ENCODE measurements at places on chromosomes 5 and 9. TPM values are rescaled to one million over a fixed set of nuclear protein-coding genes. Genes with fewer than 3 reads are reported as not detected.

DNA sequence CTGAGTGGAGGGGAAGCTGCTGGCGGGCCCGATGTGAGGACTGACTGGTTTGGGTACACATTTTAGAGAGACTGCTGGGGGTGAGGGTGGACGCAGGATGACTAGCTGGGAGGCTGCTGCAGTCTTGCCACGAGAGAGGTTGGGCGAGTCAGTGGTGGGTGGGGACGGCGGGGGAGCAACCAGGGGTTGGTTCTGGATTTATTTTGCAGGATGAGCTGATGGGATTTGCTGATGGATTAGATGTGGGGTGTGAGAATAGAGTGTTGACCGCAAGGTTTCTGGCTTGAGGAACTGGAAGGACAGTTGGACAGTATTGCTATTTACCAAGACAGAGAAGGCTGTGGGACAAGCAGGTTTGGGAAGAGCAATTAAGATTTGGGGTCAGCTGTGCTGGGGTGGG lies 5.8 kb upstream of the NDST1 start:
- DNase-seq = no peak
- no peaks in the 10 kb centered on the region for H3K4me1 ChIP-seq
- no peak overlapping the region for H3K27ac ChIP-seq
- no peaks in the 10 kb centered on the region for H3K27me3 ChIP-seq

DNA sequence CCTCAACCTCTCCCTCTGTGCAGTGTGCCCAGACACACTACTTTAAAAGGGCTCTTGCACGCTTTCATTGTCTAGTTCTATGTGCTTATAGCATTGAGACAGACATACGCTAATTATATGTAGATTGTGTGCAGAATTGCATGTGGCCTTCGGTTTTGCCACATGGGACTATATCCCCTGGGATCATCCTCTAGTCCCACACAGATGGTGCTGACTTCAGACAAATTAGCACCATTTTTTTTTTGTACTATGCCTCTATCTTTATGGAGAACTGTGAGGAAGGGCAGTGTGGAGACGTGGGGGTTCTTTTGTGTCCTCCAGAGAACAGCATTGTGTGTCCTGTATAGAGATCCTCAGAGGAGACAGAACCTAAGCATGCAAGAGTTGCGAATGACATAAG lies 29.3 kb downstream of the PAPPA start:
- no peaks in the 10 kb centered on the region for H3K36me3 ChIP-seq
- H3K27ac ChIP-seq = no peak overlapping the region
- H3K4me1 ChIP-seq = no peaks in the 10 kb centered on the region

GRCh38 chr5:113115061-113115460 lies 138.5 kb downstream of the DCP2 start:
- H3K4me3 ChIP-seq = no peak overlapping the region
- no peaks in the 10 kb centered on the region for H3K4me1 ChIP-seq
- no peaks in the 10 kb centered on the region for H3K27me3 ChIP-seq
- no peaks in the 10 kb centered on the region for H3K36me3 ChIP-seq

DNA sequence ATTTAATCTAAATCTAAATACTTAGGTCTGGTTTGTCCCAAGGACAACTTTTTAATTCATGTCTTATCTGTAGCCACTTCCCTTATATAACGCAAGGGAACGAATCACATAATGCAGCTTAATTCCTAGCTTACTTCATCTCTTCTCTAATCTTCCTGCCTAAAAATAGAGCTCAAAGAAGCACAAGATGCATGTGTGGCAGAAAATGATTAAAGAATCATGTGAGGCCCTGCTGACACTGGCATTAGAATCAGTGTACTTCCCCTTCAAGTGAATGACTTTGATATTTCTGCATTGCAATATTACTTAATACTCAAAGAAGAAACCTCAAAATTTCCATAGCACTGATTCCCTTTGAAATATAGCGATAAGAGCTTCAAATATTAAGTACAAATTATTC lies 317.9 kb upstream of the FTMT start:
- H3K36me3 ChIP-seq = no peaks in the 10 kb centered on the region
- H3K27ac ChIP-seq = no peak overlapping the region
- no peak for DNase-seq
- no peak overlapping the region for H3K4me3 ChIP-seq

GRCh38 chr9:135828656-135829055 lies 78.7 kb downstream of the CAMSAP1 start:
- no peak overlapping the region for H3K4me3 ChIP-seq
- H3K27ac ChIP-seq = no peak overlapping the region
- H3K27me3 ChIP-seq = no peaks in the 10 kb centered on the region
- peaks cover 3% of the 10 kb centered on the region for H3K36me3 ChIP-seq
- no peaks in the 10 kb centered on the region for H3K4me1 ChIP-seq

- no peak overlapping the region for H3K27ac ChIP-seq
- no peaks in the 10 kb centered on the region for H3K27me3 ChIP-seq
- H3K4me3 ChIP-seq = no peak overlapping the region
- no peaks in the 10 kb centered on the region for H3K36me3 ChIP-seq
- no peaks in the 10 kb centered on the region for H3K4me1 ChIP-seq
- DNase-seq = no peak
Measured at GRCh38 chr5:18507114-18507513, 872.9 kb downstream of the TAF11L14 start.

GRCh38 chr5:59416451-59416850 lies 477.1 kb downstream of the PDE4D start:
- no peaks in the 10 kb centered on the region for H3K36me3 ChIP-seq
- no peak overlapping the region for H3K4me3 ChIP-seq
- no peak for DNase-seq
- H3K27me3 ChIP-seq = no peaks in the 10 kb centered on the region
- H3K4me1 ChIP-seq = no peaks in the 10 kb centered on the region

- DNase-seq = no peak
- H3K36me3 ChIP-seq = no peaks in the 10 kb centered on the region
- peaks cover 6% of the 10 kb centered on the region for H3K4me1 ChIP-seq
- H3K27me3 ChIP-seq = no peaks in the 10 kb centered on the region
Measured at GRCh38 chr5:149938791-149939358, 5.7 kb downstream of the PDE6A start.

DNA sequence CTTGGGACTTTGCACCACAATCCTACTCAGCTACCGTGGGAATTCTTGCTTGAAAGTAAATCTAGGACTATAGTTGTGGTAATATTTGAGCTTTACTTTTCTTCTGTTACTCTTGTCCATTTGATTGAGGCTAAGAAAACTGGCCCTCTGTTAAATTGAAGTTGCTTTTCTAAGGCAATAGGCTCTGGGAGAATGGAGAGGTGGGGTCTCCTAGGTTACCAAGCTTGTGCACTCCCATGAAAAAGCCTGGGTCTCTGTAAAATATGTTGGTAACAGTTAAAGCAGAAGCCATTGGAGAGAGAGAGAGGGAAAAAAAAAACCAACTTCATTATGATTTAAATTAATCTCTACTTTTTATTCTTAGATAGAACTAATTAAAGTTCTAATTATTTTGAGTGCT lies 68.6 kb downstream of the RAI14 start:
- H3K27ac ChIP-seq = no peak overlapping the region
- no peaks in the 10 kb centered on the region for H3K27me3 ChIP-seq
- no peak for DNase-seq
- H3K4me1 ChIP-seq = no peaks in the 10 kb centered on the region
- no peak overlapping the region for H3K4me3 ChIP-seq

DNA sequence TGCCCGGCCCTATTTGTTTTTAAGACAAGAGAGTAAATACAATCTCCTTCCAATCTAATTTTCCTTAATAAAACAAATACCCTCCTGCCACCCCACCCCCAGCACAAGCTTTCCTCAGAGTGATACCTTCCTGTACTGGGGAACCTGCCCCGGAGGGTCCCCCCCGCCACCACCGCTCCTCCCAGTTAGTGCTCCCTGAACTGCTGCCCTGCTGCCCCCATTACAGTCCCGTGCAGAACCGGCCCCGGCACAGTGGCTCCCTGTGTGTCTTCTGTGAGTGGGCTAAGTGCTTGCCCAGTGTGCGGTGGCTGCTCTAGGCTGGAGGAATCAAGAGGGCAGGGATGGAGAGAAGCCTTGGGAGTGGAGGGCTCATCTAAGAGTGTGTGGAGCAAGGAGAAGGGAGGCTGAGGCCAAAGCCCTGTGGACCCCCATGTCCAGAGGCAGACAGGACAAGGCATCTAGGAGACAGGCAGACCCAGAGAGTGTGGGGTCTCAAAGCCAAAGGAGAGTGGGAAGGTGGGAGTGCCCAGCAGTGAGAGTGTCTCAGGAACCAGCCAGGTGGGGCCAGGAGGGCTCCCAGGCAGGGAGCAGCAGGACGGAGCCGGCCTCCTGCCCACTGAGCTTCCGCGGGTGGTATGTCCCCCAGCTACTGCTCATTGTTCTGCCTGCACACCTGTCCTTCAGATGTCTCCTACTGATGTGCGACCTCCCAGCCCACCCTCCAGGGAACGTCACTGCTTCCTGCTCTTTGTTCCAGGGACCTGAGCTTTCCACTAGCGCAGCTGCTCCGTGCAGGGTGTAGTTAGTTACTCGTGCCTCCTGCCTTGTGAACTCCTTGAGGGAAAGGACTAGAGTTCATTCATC lies 129.0 kb downstream of the DAB2IP start:
- no peak overlapping the region for H3K4me3 ChIP-seq
- H3K27ac ChIP-seq = no peak overlapping the region
- DNase-seq = peak; percentile 69
- no peaks in the 10 kb centered on the region for H3K4me1 ChIP-seq
- H3K27me3 ChIP-seq = no peaks in the 10 kb centered on the region

- DNase-seq = no peak
- H3K27me3 ChIP-seq = no peaks in the 10 kb centered on the region
- H3K4me1 ChIP-seq = no peaks in the 10 kb centered on the region
- H3K27ac ChIP-seq = no peak overlapping the region
- H3K4me3 ChIP-seq = no peak overlapping the region
Measured at GRCh38 chr5:13745508-13745907, 199.0 kb downstream of the DNAH5 start.

- H3K4me1 ChIP-seq = peaks cover 2% of the 10 kb centered on the region
- no peaks in the 10 kb centered on the region for H3K27me3 ChIP-seq
- DNase-seq = no peak
- H3K27ac ChIP-seq = no peak overlapping the region
- H3K4me3 ChIP-seq = no peak overlapping the region
Measured at GRCh38 chr9:134192951-134193731, 28.8 kb upstream of the RNU6ATAC start.

- no peak overlapping the region for H3K27ac ChIP-seq
- H3K27me3 ChIP-seq = no peaks in the 10 kb centered on the region
- DNase-seq = no peak
Measured at GRCh38 chr9:34686732-34687131, 4.3 kb downstream of the CCL19 start.

DNA sequence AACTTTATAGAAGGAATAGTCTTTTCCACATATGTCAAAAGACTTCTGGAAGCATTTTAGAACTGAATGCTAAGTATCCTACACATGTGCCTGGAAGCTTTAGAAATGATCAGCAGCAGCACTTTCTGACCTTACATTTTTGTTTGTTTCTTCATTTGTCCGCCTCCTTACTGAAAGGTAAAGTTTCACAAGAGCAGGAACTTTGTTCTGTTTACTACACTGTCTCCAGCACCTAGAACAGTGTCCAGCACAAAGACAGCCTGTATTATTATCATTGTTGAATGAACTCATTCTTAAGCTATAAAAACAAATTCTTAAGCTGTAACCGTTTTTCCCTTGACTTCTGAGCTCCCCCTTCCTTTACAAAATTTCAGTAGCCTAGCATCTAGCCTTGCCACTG lies 14.8 kb downstream of the PIP5K1B start:
- no peak overlapping the region for H3K4me3 ChIP-seq
- H3K27me3 ChIP-seq = no peaks in the 10 kb centered on the region
- no peak overlapping the region for H3K27ac ChIP-seq
- H3K36me3 ChIP-seq = no peaks in the 10 kb centered on the region
- H3K4me1 ChIP-seq = no peaks in the 10 kb centered on the region
- DNase-seq = no peak

DNA sequence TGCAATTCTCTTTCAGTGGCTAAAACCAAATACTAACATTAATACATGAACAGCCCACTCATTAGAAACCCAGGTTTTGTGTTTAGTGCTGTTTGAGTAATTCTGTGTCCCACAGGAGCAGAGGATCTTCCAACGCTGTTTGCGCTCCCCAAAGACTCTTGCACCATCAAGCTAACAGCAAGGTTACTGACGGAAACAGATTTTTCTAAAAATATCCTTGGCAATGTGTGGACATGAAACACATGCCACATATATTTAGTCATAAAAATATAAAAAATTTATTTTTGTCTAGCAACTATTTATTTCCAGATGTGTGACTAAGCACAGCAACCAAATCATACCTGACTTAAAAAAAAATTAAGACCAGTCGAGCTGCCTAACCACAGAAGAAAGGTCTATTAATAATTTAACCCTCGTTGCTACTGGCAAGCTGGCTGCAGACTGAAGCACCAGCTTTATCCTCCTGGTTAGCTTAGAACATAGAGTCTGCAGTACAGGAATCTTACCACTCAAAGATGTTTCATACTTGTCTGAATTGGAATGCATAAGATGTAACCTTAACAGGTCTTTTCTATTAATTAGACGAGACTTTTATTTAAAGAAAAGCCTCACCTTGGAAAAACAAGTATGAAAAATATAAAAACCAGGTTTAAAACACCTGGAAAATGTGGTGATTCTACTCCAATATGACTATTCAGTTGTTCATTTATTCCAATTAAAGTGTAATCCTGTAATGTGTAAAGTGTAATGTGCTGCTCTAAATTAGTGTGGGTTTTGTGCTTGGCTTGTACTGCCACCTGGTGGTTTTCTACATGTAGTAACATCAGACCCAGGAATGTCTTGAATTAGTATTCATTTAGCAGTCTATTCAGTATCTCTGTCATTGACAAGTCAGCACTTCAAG lies 272.5 kb downstream of the EPB41L4A start:
- DNase-seq = peak; percentile 71
- no peak overlapping the region for H3K27ac ChIP-seq
- peaks cover 3% of the 10 kb centered on the region for H3K4me1 ChIP-seq
- H3K27me3 ChIP-seq = no peaks in the 10 kb centered on the region
- no peaks in the 10 kb centered on the region for H3K36me3 ChIP-seq

OBP2A gene
- not detected for total RNA-seq

FAM81B gene
- total RNA-seq = 1.9 TPM

TTC23L gene
- 1.7 TPM for total RNA-seq

FOCAD gene
- total RNA-seq = 35.7 TPM

GLT6D1 gene
- total RNA-seq = not detected

IL33 gene
- total RNA-seq = 22.7 TPM

TOR2A gene
- 12.7 TPM for total RNA-seq

TMOD1 gene
- total RNA-seq = 14.9 TPM

FRMD3 gene
- 11.0 TPM for total RNA-seq

Data from kidney (tissue), 22 donors.